ENCODE measurements at places on chromosomes 7 and 10.

GRCh38 chr7:100220586-100221230 is 959 bp downstream of the PVRIG start:
- DNase-seq: no peak

DNA sequence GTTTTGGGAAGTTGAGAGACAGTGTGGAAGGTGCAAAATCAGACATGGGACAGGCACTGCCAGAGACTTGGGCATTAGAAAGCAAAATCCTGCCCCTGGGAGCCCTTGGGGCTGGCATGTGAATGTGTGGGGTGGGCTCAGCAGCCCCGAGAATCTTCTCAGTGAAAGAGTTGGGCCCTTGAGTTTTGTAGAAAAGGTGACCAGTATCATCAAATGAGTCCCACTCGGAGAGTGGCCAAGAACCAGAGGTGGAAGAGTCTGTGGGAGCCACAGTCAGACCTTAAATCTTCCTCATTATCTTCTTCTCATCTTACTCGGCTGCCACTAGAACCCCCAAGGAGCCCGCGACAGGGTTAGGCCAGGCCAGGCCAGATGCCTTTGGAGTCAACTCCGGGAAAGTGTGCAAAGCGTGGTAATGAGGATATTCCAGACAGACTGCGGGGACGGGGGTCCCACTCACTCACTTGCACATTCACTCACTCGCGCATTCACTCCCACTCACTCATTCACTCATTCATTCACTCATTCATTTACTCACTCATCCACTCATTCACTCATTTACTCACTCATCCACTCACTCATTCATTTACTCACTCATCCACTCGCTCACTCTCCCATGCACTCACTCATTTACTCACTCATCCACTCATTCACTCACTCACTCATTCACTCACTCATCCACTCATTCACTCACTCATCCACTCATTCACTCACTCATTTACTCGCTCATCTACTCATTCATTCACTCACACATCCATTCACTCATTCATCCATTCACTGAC is 74.9 kb downstream of the CARD11 start:
- no peak for DNase-seq

GRCh38 chr7:1872191-1873069 is 202.4 kb downstream of the ELFN1 start:
- no peak for DNase-seq

DNA sequence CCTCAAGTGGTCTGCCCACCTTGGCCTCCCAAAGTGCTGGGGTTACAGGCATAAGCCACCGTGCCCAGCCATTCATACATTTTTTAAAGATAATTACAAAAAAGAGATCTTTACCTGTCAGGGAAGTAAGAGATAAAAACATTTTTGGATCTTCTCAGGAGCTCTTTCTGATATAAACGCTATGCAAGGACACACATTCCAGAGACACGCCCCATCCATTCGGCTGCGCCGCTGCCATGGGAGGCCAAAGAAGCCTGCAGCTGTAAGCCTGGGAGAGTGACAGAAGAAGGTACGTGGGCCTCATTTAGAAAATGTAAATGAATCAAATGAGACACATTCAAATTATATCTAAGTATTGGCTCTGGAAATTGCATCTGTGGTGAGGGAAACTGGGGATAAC is 85.3 kb downstream of the LYZL1 start:
- no peak for DNase-seq

- DNase-seq: no peak
These were observed 242.5 kb upstream of the TMEM229A start for GRCh38 chr7:124275411-124275810.

DNA sequence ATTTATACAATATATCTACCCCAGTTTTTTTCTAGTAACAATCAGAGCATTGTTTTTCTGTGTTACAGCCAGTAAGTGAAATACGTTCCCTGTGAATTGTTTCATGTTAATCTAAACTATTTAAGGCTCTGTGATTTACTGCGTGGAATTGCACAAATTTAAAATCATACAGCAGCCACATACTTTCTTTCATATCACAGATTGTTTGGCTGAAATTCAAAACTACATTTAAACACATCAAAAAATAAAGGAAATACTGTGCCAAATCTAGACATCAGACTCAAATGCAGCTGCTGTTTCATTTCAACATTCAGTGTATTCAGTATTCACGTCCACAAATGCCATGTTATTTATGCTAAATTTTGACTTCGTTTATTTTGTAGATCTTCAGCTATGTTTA is 242.6 kb upstream of the HGF start:
- DNase-seq: no peak

- no peak for DNase-seq
These were observed 657.6 kb downstream of the PARD3 start for GRCh38 chr10:34157501-34157900.

DNA sequence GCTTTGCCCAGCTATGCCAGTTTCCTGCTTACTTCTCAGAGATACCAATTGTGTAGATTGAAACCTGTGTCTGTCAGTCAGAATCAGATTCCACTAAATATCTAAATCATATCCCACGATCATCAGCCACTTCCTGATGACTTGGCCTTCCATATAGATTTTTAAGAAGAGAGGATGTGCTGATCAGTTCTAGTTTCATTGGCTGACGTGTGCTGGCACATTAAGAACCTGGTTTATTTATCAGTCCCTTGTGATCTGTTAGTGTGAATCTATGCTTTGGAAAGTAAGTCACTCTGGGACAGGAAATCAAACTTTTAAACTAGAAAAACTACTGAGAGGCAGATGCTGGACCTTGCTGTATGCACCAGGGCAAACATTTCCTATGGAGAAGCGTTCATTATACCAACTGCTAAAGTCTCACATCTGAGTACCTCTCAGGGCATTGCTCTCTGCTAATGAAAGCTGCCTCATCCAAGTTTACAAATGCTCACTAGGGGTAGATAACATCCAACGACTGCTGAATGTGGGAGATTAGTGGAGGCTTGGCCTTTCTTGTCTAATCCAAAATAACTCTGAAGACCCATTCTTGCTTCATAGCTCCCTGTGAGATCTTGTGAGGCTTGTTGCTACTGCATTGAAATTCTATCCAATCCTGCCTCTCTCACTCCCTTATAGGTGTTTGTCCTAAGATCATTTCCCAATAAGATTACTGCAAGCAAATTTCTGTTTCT is 109.1 kb downstream of the ARL4A start:
- DNase-seq: no peak

DNA sequence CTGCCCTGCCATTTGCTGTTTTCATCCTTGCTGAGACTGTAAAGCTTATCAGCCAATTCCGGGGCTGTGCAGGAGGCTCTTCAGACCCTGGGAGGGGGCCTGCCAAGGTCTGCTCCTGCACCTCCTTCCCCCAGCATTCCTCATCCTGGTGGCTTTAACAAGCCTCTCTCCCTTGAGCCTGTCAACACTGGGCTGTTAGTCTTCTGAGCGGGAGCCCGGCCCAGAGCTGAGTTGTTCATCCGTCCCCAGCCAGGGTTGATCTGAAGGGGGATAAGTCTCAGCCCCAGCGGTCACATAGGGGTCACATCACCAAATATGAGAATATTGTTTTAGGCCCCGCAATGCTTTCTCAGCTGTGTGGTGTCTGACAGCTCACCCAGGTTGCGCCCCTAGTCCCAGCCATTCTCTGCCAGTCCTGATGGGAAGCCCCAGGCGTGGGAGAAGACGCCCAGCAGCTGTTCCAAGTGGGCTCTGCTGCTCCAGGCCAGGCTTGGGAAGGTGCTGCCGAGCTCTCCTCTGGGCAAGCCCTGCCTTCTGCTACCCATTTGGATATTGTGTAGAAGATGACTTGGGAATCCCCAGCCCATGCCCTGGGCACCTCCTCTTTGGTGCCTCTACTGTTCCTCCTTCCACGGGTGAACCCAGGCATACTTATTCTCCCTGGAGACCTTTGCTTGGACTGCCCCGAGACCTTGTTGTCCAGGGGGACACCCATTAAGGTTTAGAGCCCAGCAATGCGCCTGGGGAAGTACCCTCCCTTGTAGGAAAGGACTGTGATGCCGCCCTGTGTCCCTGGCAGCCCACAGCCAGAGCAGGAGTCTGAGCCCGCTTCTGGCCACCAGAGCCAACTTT is 23.5 kb upstream of the TRIM8 start:
- no peak for DNase-seq

GRCh38 chr7:123594813-123595241 is 6.8 kb upstream of the ASB15 start:
- no peak for DNase-seq

- DNase-seq: no peak
These were observed 239.8 kb downstream of the FZD1 start for GRCh38 chr7:91503934-91504555.

DNA sequence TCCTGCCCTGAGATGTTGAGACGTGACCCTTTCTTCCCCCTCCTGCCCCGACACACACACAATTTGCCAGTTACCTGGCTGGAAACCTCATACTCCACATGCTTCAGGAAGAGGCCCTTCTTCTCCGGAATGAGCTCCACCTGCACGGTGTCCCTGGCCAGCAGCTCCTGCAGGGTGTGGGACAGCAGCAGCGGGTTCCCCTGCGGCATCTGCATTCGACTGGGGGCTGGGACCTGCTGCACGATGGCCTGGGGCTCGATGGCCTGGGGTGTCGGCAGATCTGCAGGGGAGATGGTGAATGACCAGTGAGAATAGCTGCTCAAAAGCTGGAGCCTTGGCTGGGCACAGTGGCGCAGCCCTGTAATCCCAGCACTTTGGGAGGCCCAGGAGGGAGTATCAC is 36.0 kb downstream of the NUDT1 start:
- no peak for DNase-seq

DNA sequence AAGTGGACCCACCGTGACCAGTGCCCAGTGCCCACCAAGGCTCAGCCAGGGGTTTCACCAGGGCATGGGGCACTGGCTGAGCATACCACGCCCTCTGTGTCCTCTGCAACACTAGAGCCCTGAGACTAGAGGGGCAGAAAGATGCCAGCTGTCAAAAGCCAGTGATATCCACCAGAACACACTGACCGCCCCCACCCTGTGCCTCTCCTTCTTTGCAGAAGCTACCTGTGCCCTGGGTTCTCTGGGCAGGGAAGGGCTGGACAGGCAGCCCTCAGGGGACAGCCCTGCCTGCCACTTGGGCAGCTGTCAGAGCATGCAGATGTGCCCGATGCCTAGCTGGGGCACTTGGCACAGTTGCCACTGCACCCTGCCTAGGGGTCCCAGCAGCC is 494 bp downstream of the VSIR start:
- DNase-seq: no peak

DNA sequence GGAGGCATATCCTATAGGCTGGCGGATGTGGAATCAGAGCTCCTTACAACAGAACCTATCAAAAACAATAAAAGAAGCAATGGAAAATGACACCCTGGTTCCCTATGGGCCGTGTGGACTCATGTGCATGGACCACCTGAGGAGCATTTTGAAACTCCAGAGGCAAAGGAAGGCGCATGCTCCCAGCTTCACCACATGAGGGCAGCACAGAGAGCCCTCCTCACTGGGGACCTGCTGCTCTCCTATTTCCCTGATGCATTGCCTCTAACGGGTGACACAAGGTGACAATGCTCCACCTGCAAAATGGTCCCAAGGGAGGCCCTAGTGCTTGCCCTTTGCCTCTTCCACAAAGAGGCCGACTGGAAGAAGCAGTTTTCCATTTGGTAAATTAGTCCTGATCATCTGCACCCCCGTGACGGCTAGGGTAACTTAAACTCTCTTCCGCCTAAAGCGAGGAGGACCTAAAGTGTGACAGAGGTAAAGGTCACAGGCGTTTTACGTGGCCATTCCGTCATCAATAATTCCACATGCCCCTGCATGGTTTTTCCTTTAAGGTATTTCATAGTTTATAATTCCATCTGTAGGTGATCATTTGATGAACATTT is 67.7 kb downstream of the GPAM start:
- DNase-seq: no peak

DNA sequence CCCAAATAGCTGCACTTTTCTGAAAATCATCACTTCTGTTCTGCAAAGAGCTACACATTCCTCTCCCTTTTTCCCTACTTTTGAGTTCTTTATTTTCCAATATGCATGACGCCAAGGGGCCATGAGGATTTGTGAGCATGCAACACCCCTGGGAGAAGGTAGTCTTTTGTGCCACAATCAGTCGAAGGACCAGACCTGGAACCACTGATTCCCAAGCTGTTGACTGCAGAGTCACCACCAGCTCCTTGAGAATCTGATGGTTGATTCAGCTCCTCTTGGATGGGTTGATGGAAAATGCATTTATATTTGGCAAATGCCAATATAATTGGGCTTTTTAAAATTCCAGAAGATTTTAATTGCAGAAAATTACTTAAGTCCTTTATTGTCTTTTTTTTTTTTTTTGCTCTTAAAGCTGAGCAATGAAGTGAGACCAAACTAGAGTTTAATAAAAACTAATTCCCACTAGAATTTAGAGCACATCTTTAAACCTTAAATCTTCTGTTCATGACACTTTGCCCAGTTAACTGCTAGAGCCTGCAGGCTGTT is 554.1 kb downstream of the TNS3 start:
- DNase-seq: no peak
